ENCODE measurements at places on chromosomes 13 and 19.

GRCh38 chr13:98771838-98772611 lies 19.6 kb upstream of the SLC15A1 start:
- no peak for DNase-seq

- no peak for DNase-seq
Observed at GRCh38 chr19:41431426-41432386, 4.5 kb upstream of the B3GNT8 start.

DNA sequence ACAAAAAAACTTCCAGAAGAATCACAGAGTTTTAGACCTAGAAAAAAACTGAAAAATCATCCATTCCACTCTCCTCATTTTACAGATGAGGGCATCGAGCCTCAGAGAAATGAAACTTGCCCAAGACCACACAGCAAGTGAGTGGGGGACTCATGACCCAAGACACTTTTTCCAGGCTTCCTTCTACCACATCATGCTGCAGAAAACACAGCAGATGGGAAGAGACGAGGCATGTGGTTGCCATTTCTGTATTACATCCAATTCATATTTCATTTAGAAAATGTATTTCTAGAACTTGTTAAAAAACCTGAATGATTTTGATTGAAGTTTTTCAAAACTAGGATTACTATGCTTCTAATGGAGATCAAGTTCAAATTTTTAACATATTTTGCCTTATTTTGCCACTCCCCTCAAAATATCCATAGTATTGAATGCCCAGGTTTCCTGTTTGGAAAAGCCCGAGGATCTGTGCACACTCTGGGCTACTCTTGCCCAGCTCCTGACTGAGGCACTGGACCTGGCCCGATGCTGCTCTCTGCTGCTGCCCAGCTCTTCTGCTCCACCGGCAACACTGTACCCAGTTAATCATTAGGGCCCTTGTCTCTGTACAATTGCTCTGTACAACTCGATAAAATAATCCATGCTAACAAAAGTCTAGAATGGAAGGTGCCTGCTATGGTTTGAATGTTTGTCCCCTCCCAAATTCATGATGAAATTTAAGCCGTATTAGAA lies 157.4 kb downstream of the EFNB2 start:
- DNase-seq: no peak

- DNase-seq: no peak
Observed at GRCh38 chr13:28531077-28531844, 36.3 kb upstream of the FLT1 start.

- DNase-seq: no peak
Observed at GRCh38 chr13:93218583-93218982, 8.0 kb upstream of the GPC6 start.

DNA sequence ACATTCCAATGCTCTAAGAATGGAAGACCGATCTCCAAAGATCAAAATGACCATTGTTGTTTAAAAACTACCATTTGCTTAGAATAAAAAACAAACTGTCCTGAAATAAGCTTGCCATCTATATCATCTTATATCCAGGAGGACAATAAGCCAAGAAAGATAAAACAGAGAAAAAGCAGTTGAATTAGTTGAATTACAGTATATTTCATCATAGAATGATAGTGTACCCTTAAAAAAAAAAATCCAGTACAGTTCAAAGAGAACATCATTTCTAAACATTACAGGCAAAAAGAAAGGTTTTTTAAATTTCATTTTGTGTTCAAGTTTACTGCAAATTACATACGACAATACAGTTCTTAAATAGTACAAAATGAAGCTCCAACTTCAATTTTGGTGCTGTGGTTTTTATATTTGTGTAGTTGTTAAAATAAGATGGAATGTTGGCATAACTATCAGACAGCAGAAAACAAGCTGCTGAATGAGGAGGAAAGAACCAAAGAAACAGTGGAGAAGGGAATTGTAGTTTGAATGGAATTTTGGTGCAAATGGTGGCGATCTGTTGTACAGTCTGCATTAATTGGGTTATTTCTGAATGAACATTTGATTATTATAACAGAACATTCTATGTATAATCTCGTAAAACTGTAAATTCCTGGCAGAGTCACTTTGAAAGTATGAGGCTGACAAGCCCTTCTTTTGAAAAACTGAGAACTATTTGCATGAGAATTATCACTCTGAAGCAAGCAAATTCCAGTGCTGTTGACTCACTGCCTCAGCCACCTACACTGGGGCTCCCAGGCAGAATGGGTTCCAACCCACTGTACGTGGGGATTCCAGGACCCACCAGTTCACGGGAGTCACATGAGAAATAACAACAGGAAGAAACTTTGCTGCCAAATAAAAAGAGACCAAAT lies 37.7 kb downstream of the LHFPL6 start:
- DNase-seq: no peak

DNA sequence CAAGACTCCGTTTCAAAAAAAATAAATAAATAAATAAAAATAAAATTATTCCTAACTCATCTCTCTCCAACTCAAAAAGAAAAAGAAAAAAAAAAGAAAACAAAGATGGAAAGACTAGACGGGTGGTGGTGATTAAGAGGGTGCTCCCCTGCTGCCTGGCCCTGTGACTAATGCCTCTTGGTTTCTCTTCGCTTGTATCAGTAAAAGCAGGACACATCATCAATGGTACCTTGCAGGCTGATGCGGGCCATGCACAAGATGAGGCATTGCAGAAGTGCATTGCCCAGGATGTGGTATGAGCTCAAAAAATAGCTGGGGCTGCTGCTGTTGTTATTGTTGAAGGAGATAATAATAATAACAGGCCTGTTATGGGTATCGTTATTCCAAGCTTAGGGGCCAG lies 14.6 kb downstream of the ACER1 start:
- DNase-seq: no peak

GRCh38 chr13:113486698-113487097 lies 3.8 kb downstream of the DCUN1D2 start:
- no peak for DNase-seq

- DNase-seq: peak; percentile 59
Observed at GRCh38 chr19:1851654-1852580, 3.6 kb upstream of the REXO1 start.

- no peak for DNase-seq
Observed at GRCh38 chr19:48135411-48135810, 24.8 kb upstream of the PLA2G4C start.

Data from stimulated activated CD4-positive, alpha-beta T cell treated with anti-CD3 and anti-CD28 coated beads, Interleukin-1b, Interleukin-23, amount 100 ng/mL, for 4 hours (primary cell).